ENCODE measurements at places on chromosomes 4 and X.

GRCh38 chrX:150293311-150294013 is 69.7 kb upstream of the MAMLD1 start:
- DNase-seq: no peak

- DNase-seq: no peak
These were observed 80.0 kb downstream of the FAT1 start for GRCh38 chr4:186643501-186644310.

- DNase-seq: no peak
These were observed 34.6 kb downstream of the LIMCH1 start for GRCh38 chr4:41572516-41572915.

DNA sequence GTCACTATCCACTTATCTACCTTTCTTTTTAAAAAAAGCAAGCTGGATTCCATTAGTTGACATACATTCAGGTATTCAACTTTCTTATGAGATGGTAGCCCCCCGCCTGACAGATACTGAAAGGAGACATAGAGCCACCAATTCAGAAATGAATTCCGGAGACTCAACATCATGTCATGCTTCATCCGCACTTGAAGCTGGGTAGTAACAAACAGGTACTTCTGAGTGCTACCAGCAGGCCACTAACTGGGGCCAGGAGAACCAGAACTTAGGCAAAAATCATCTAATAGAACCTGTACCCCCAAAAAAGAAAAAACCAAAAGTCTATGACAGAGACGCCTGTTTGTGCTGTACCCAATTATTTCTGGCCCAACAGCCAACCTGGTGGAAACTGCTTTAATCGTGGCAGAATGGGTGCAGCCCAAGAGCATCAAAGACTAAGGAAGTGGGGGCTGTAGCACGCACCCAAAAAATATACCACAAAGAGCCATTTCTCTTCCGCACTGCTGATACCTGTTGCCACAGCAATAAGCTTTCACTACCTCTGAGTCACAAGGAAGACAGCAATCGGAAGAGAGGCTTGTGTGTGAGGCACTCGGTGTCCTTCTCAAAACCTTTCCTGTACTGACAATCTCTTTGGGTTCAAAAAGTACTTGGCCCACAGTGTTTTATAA is 84.8 kb downstream of the AFAP1 start:
- DNase-seq: no peak

GRCh38 chr4:2395038-2395437 is 23.4 kb downstream of the ZFYVE28 start:
- no peak for DNase-seq

DNA sequence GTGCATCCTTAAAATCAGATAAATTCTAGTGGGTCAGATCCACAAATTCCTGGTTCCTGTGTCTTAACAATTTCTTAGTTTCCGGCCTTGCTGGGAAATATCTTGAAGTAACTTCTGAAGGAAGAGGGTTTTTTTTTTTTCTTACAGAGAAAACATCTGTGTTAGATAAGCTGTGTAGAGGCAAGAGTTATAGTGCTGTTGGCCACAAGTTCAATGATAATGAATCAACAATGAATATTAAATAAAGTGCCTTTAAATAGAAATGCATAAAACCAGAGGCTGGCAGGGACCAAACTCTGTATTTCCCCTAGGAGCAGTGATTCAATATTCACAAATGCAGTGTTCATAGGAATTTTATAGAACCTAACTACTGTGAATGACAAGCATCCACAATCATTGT is 711.9 kb upstream of the ATOH1 start:
- DNase-seq: no peak

DNA sequence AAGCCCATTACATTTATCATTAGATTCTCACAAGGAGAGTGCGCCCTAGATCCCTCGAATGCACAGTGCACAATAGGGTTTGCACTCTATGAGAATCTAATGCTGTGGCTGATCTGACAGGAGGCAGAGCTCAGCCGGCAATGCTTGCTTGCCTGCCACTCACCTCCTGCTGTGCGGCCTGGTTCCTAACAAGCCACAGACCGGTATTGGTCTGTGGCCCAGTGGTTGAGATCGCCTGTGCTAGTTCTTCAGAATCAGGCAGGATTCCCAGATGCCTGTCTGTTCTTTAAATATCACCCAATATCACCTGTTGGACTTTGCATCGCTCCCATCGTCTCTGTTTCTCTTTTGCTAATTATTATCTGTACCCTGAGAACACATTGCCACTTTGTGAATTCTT is 14.0 kb downstream of the DSPP start:
- no peak for DNase-seq

DNA sequence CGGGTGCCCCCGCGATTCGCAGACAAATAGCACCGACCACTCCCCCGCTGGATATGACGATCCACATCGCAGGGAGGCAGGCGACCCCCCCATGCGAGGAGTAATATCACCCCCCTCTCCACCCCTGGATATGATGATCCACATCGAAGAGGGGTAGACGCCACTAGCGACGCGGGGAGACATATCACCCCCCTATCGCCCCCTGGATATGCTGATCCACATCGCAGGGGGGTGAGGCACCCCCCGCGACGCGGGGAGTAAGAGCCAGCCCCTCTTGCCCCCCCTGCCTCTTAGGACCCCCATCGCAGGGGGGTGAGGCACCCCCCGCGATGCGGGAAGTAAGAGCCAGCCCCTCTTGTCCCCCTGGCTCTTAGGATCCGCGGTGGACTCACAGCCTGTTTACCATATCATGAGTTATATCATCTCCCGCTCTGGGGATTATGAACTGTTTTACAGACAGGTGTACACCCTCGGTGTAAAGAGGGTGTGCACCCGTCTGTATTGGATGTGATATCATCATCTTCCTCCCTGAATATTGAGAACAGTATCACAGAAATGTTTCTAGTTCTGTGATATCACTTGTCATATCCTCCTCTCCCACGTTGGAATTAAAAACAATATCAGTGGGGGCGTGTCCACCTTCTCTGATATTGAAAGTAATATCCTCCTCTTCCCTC is 22.7 kb upstream of the DRD5 start:
- no peak for DNase-seq

DNA sequence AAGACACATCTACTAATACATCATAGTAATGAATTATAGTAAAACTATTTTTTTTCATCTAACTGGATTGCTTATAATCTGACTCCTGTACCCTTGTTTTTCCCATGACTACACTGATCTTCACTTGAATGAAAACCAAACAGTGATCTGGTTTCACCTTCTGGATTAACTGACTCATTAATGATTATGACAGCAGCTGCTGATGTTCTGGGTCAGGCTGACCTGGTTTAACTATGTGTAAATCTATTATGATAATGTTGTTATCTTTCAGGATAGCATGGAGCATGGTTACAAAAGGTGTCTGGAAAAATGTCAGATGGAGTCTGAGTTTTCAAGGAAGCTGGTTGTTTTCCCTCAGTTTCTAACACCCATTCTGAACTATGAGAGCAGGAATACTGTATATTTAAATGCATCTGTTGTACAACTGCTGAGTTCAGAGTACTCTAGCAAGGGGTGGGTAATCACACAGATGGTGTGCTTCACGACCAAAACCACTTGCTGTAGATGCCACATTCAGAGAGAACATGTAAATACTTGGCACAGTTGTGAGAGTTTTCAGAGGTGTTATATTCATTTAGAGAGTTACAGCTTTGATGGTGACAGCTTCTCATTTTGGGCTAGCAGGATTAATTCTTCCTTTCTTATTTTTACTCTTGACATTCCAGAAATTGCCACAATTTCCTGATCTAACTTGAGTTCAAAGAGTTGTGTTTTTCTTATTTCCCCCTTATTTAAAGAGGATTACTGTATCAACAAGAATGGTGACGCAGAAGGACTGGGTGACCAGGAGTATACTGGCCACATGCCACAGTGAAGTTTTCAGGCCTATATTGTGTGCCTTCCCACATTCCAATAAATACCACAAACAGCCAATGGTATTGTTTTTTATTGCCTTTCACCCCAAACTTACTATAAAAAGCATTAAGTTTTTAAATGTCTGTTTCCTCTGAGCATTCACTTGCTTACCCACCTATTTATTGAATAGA is 249.7 kb upstream of the TET2 start:
- DNase-seq: no peak

- no peak for DNase-seq
These were observed 94.6 kb upstream of the WDR44 start for GRCh38 chrX:118251271-118251670.

DNA sequence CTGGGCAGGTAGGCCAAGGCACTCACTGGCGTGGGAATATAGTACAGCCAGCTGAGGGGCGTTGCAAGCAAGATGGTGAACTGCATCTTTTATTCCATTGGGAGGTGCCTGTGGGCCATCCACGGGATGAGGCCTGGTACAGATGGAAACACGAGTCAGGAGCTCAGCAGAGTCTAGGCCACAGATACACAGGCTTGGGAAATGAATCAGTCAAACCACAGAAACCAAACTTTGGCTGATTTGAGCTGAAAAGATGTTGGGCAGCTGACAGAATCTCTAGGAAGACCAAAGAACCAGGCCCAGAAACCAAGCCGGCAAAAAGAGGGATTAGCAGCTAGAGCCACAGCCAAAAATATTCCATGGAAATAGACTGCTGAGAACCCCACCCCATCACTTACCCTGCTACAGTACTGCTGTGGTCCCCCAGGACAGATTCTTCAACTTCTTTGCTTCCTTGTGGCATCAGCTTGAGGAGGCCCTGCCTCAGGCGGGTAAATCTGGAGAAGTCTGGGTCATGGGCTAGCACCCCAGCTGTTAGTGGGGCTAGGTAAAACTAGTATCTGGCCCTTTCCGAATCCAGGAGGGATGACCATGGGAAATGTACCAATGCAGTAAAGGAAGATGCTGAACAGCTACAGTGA is 75.4 kb downstream of the TMEM131L start:
- no peak for DNase-seq

DNA sequence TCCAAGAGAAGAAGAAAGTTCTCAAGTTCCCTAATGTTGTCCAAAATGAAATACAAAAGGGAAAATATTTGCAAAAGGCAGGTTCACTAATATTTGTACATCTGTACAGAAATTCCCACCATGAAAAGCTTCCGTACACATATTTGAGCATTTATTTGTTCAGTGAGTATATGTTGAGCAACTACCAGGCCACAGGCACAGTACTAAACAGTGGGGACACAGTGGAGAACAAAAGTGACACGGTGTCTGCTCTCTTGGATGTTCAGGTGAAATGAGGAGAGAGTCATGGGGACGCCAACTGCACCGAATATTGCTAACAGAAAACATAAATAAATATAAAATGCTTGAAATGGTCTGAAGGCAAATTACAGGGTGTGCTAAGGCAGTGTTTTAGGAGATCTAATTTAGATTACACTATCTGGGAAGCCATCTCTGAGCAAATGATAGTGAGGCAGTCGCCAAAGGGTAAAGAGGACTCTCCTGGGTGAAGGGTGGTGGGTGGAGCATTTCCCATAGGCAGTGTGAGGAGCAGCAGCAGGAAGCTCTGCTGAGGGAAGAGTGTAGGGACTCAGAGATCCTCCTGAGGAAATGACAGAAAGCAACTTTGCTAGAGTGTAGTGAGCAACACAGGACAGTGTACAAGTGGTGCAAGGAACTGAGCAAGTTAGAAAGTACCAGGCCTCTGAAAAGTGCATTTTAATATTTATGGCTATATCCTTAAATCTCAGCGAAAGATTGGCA is 375.2 kb downstream of the GALNTL6 start:
- DNase-seq: no peak

DNA sequence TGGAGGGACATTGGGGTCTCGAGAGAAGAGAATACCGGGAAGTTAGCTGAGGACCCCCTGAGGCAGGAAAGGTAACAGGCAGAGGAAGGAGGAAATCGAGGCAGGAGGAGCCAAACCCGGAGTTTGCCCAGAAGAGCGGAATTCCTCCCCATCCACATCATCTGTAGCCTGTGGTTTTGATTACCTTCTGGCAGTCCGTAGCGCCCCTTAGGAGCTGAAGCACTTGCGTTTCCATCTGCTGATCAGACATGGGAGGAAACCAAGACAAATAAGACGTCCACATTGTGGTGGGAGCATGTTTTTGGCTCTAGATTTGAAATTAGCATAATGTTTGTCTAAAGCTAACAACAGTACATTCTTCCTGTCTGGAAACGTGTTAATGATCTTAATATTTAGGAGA is 26.8 kb upstream of the HMX1 start:
- DNase-seq: no peak

DNA sequence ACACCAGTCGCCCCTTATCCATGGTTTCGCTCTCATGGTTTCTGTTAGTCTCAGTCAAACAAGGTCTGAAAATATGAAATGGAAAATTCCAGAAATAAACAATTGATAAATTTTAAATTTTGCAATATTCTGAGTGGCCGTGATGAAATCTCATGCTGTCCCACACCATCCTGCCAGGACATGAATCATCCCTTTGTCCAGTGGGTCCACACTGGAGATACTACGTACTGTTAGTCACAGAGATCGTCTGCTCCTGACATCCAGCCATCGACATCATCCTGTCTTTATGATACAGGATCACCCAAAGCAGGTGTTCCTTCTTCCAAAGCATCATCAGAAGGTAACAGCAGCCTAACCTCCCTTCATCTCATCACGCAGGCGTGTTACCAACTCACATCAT is 76.5 kb upstream of the MSX1 start:
- no peak for DNase-seq

GRCh38 chr4:534101-534575 is 35.1 kb downstream of the PIGG start:
- DNase-seq: no peak

- no peak for DNase-seq
These were observed 585.6 kb downstream of the ADGRL3 start for GRCh38 chr4:61785761-61786160.

DNA sequence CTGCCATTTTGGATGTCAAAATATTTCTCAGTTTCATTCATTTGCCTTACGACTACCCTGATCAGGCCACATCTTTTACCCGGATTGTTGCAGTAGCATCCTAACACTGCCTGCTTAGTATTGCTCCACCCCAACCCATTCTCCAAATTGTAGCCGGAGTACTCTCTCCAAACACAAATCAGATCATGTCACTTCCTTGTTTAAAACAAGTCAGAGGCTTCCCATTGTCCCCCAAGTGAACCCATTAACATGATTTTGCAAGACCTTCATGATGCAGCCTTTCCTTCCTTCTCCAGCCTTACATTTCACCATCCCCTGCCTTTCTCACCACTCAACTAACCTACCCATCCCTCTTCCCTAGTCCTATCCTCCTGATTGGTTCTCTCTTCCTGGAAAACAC is 53.1 kb downstream of the FANCB start:
- DNase-seq: no peak

- DNase-seq: no peak
These were observed 57.0 kb upstream of the MAP9 start for GRCh38 chr4:155433636-155434360.

DNA sequence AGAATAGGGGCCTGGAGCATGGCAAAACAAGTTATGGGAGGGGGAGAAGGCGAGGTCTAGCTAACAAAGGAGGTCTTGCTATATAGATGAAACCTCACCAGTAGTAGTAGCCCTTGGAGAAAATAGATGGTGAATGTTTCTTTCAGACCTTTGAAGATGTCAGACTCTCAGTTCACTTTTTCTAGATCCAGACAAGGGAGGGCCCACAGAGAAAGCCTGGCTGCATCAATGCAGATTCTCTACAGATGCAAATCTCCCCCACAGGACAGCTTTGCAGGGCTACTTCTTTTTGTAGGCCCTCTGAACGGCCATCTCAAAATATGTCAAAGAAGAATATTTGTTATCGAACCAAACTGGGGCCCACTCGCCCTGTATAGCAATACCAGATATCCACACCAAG is 159.7 kb downstream of the ANK2 start:
- DNase-seq: no peak

- no peak for DNase-seq
These were observed 86.3 kb upstream of the CITED1 start for GRCh38 chrX:72392042-72392441.

GRCh38 chrX:18591834-18592233 is 80.1 kb downstream of the RS1 start:
- no peak for DNase-seq

GRCh38 chrX:123906557-123907316 is 46.9 kb downstream of the XIAP start:
- DNase-seq: no peak
